ENCODE measurements at places on chromosomes 13 and 19.

DNA sequence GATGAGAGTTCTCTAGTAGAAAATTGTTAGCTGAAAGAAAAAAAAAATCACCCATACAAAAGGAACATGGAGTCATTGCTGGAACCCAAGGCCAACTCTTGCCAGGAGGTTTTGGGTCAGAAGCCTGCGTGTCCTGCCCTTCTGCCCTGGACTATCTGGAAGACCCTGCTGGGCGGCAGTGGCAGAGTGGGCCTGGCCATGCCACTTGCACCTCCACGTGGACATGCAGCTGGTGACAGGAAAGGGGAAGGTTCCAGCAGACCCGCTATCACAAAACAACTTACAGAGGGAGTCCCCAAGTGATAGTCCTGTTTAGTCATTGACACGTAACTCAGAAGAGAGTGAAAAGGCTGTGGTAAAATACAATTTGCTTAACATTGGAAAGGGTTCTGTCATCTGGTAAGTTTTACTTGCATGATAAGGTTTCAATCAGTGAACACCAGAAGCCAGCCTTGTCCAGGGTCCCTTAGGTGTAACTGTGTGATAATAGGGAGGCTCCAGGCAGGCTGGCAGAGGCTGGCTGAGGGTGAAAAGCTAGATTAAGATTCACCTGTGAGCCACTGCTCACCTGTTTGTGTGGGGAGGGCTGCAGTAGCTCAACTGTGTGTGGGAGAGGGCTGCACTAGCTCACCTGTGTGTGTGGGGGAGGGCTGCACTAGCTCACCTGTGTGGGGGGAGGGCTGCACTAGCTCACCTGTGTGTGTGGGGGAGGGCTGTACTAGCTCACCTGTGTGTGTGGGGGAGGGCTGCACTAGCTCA is 47.8 kb downstream of the COL4A2 start:
- peak; percentile 18 for DNase-seq

- no peak for DNase-seq
Observed at GRCh38 chr13:39904959-39905358, 249.5 kb downstream of the COG6 start.

- no peak for DNase-seq
Observed at GRCh38 chr13:89568276-89568675, 1779.2 kb upstream of the MIR17HG start.

DNA sequence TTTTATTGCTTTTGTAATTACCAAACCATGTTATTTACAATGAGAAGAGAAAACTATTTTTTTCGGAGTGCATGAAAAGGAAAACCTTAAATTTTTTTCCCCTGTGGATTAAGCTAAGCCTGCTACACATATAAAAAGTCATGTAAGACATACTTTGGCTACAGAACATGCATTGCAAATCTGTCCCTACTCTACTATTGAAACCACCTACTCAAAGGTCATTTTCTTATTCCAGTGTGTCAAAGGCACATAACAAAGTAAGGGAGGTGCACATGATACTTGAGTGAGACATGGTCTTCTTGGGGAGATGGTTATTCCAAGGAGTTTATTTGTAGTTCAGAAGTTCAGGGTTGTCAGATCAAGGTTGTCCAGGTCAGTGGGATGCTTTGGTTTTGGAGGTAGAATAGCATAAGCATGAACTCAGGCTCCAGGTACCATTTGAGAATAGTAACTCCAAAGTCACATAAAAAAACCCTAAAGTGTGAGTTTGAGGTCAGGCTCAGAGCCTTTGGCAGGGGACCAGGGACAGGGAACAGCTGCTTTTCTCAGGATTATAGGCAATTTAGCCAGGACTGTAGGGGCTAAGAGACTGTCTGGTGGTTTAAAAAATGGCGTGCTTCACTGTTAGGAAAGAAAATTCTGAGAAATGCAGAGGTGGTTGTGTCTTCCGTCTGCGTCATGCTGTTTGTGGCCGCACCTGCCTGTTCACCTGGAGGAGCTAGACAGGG is 15.4 kb downstream of the FARP1 start:
- DNase-seq: no peak

DNA sequence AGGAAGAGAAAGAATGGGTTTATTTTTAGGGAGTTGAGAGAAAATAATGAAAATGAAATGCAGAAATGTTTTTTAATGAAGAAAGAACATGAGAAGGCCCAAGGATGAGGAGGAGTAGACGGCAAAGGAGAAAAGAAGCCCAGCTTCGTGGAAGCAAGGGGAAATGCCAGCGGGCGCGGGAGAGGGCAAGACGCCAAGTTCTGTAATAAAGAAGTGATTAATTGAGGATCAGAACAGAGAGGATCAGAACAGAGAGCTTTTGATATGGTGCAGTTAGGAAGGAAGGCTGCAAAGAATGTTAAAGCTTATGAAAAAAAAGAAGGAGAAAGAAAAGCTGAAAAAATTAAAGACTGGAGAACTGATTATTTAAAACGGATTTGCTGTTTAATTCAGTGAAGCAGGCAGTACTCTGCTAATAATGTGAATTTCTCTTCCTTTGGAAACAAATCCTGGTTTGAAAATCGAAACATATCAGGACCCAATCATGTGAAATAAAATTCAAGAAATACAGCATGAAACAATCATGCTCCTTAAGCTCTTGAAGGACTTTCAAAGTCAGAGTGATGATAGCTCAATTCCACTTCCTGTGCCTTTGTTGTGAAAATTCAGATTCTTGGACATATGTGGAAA is 99.3 kb upstream of the SOX1 start:
- no peak for DNase-seq

GRCh38 chr13:40271271-40271885 is 395.1 kb downstream of the FOXO1 start:
- no peak for DNase-seq

- no peak for DNase-seq
Observed at GRCh38 chr19:56880592-56881190, 40.2 kb upstream of the PEG3 start.

DNA sequence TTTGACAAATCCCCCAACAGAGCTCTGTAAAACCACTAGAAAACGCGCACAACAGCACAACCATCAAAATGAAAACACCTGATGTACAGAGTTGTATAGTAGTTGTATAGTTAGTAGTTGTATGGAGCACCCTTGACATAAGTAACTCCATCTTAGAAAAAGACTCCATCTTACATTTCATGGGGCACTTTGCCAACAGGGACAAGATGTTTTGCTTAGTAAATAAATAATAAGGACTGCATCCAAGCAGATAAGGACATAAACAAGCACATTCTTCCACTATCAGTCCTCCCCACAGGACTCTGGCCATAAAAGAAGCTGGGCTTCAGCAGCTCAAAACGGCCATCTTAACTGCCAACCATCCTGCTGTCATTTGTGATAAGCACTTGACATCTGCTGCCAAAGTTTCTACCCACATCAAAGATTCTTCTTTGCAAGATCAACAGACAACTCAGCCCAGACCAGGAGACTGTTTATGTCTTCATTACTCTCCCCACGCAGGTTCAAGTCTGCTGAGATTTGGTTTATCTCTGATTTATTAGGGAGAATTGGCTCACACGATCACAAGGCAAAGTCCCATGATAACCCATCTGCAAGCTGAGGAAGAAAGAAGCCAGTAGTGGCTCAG is 20.7 kb upstream of the ZNF331 start:
- no peak for DNase-seq

DNA sequence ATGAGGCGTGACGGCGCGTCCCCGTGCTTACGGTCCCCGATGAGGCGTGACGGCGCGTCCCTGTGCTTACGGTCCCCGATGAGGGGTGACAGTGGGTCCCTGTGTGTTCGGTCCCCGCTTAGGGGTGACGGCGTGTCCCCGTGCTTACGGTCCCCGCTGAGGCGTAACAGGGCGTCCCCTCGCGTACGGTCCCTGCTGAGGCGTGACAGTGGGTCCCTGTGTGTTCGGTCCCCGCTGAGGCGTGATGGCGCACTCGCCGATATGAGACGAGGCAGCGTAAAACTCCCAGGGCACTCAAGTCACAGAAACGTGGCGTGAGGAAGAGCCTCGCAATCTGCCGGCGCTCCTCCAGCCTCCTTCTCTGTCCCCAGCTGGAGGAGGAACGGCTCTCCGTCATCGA is 20.9 kb downstream of the CFAP97D2 start:
- DNase-seq: peak; percentile 49

GRCh38 chr13:49026851-49027250 is 51.1 kb downstream of the FNDC3A start:
- DNase-seq: no peak

GRCh38 chr13:92355213-92355612 is 871.4 kb upstream of the GPC6 start:
- peak; percentile 23 for DNase-seq

- DNase-seq: no peak
Observed at GRCh38 chr13:44207476-44207875, 166.1 kb upstream of the SERP2 start.

DNA sequence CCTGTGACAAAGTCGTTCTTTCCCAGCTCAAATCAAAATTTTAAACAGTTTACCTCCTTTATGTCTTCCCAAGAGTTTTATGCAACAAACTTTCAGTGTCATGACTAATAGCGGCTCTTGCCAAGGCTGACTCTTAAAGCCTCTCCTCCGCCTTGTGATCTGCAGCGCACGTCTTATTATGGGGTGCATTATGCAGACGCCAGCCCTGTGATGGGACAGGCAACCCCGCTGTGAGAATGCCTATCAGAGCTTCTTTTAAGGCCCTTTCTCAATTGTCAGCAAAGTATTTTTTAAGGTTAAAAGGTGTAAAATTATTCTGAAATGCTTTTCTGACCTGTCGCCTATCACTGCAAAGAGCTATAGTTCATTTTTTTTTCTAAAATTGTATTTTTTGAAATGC is 152.8 kb downstream of the SOX1 start:
- DNase-seq: no peak

DNA sequence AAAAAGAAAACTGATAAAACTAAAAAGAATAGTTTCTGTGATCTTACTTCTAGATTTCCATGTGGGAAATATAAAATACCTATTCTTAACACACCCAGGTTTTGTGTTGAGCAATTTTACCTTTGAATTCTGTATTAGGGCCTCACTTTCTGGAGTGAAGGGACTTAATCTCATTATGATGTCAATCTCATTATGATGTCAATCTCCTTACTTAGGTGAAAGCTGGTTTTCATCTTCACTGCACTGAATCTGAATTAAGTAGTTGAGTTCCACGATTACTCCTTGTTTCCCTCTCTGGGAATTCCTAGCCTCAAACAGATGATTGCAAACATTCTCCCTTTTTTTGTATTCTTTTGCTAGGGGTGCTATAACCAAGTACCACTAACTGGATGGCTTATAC is 1367.2 kb downstream of the EFNB2 start:
- no peak for DNase-seq

DNA sequence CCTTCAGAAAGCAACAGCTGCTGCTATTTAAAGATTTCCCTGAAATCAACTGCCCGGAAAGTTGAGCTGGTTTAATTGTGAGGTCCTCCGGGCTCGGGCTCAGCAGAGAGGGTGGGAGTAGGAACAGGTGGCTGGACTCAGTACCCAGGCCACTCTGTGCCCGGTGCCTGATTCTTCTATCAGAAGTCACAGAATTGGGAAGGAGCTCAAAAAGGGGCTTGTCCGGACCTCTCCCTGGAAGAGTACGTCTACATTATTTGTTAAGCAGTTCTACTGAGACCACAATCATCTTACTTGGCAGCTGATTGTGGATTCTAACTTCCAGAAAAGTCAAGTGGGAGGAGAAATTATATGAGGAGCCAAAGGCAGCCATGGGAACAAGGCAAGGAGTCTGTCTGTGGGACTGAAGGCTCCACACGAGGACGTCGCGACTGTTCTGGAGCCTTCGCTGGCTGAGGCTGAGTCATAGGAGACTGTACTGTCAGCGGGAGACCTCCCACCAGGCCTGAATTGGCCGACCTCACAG is 91.7 kb upstream of the ANKRD10 start:
- no peak for DNase-seq

DNA sequence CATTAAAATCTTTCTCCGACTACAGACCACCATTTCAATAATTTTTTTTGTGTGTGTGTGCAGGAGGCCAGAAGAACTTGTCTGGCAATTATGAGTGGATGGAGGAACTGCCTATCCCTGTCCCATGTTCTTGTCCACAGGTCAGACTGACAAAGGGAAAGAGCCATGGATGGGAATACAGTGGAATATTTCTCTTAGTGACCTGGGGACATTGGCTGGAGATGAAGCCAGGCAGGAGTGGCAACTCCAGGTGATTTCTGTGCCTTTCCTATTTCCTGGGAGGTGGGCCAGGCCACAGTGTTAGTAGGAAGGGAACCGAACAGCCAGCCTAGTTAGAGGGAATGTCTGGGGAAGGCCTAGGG is 3.7 kb downstream of the PSG9 start:
- DNase-seq: no peak

- DNase-seq: no peak
Observed at GRCh38 chr19:19451429-19452242, 46.2 kb downstream of the GATAD2A start.

DNA sequence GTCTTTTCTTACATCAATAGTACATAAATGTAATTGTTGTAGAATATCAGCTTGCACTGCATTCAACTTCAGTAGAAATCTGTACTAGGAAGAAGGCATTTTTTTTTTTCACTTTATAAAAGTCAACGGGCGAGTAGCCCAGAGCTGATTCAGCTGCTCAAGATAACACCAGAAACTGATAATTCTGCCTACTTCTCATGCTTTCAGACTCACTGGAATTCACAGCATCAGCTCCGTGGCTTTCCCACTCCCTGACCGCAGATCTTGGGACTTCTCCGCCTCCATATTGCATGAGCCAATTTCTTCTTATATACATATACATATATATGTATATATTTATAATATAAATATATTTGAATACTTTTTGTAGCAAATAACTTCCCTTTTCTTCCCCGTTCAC is 263.1 kb upstream of the RXFP2 start:
- no peak for DNase-seq

- peak; percentile 53 for DNase-seq
Observed at GRCh38 chr19:17052439-17052838, 22.8 kb downstream of the HAUS8 start.

- no peak for DNase-seq
Observed at GRCh38 chr13:21595546-21595822, 8.5 kb downstream of the MICU2 start.

DNA sequence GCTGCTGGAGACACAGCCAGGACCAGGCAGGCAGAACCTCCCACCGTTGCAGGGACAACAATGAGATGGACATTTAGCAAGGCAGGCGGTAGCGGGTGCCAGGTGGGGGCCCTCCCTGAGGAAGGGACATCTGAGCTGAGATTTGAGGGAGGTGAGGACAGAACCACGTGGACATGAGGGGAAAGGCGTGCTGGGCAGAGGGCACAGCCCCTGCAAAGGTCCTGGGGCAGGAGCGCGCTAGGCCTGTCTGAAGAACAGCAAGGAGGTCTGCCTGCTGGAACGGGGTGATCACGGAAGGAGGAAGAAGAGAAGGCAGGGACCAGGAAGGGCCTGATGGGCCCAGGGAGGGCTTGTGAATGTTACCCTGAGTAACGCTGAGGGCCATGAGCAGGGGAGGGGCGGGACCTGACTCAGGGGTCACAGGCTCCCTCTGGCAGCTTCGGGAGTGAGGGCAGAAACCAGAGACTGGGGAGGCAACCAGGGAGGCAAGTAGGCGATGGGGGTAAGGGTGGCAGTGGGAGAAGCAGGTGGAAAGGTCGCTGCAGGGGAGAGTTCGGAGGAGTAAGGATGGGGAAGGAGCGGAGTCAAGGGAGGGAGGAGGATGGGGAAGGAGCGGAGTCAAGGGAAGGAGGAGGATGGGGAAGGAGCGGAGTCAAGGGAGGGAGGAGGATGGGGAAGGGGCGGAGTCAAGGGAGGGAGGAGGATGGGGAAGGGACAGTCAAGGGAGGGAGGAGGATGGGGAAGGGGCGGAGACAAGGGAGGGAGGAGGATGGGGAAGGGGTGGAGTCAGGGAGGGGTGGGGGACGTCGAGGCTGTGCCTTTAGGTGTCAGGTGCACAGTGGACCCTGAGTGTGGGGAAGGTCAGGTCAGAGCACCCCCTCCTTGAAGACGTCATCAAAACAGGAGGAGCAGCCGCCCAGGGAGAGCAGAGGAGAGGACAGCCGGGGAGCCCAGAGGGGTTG is 15.7 kb upstream of the B3GNT3 start:
- peak; percentile 67 for DNase-seq

- peak; percentile 99 for DNase-seq
Observed at GRCh38 chr19:40605216-40605971, 4.2 kb downstream of the LTBP4 start.
